ENCODE measurements at places on chromosomes 16 and 17.

DNA sequence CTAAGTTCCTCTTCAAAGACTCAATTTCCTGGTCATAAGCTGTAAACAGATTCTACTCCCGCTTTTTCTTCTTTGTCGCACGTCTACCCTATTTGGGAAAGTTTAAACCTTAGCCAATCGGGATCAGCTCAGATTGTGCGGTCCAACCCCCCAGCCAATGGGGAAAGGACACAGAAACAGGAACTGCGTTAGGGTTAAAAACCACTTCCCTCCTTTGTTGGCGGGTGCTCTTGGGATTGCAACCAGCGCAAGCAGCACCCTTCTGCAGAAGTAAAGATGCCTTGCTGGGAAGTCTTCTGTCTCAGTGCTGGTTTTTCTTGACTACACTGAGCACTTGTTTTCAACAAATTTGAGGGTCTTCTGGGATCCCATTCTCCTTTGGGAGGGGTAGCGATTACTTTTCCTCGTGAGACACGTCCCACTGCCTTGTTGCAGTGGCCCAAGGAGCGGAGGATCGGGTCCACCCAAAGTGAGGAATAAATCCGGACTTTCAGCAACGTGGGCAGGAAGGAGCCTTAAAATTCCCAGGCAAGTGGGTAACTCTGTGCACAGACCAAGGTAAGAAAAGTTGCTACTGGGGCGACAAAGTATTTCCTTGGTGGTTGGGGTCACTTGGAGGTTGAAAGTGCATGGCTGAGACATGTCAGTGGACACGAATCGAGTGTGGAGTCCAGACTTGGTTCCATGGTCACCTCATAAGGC is 1.0 kb upstream of the YPEL3 start:
- no peak for DNase-seq

- no peak for DNase-seq
Observed at GRCh38 chr16:79008869-79009179, 591.7 kb downstream of the MAF start.

GRCh38 chr17:61436273-61436672 is 15.9 kb upstream of the TBX4 start:
- no peak for DNase-seq

GRCh38 chr16:50393858-50394802 is 25.3 kb upstream of the BRD7 start:
- no peak for DNase-seq

GRCh38 chr17:68152161-68152571 is 95.7 kb upstream of the AMZ2 start:
- DNase-seq: no peak

DNA sequence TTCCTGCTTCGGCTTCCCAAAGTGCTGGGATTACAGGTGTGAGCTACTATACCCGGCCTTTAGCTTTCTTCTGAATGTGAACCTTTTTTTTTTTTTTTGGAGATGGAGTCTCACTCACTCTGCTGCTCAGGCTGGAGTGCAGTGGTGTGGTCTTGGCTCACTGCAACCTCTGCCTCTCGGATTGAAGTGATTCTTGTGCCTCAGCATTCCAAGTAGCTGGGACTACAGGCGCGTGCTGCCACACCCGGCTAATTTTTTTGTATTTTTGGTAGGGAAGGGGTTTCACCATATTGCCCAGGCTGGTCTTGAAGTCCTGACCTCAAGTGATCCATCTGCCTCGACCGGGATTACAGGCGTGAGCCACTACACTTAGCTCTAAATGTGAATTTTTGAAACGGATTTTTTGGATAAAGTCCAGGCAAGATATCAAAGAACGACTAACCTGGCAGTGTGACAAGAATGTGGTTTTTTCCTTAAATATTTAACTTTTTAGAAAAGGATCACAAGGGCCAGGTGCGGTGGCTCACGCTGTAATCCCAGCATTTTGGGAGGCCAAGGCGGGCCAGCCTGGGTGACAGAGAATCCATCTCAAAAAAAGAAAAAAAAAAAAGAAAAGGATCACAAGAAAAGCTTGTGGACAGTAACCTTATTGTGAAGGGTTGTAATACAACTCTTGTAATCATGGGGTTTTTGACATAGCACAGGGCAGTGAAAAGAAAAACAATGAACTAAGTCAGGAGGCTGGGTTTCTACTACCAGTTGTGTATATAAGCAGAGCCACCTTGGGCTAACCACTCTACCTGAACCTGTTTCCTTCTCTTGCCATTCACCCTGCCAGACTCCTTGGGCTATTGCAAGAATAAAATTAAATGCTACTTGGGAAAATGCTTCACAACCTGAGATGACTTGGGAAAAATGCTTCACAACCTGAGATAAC is 6.2 kb downstream of the BRCA1 start:
- no peak for DNase-seq

- DNase-seq: no peak
Observed at GRCh38 chr16:29182501-29182900, 197.6 kb downstream of the LAT start.

GRCh38 chr17:79984045-79984840 is 51.4 kb downstream of the TBC1D16 start:
- no peak for DNase-seq

GRCh38 chr16:57283959-57284208 is 588 bp downstream of the PLLP start:
- DNase-seq: no peak

- DNase-seq: no peak
Observed at GRCh38 chr16:55408661-55409060, 70.3 kb upstream of the MMP2 start.

GRCh38 chr17:81513753-81514488 is 1.3 kb upstream of the ACTG1 start:
- no peak for DNase-seq

- no peak for DNase-seq
Observed at GRCh38 chr17:28475151-28475900, 1.9 kb downstream of the SLC13A2 start.

DNA sequence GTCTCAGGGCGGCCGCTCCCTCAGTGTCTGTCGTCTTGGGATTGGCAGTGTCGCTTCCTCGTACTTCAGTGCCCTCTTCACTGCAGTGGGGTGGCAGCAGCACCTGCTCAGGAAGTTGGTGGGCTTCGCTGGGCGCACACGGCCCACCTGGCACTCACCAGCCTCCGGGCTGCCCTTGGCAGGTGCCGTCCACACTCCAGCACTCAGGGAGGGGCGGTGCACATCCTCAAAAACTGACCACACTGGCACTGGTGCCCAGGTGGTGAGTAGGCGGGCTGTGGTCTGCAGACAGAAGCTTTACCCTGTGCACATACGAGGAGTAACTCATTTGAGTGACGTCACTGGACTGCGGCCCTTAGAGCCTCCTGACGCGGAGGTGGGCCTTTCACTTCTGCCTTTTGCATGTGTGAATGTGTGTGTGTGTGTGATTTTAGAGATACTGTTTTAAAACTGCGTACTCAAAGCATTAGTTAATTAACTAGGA is 94.6 kb downstream of the BANP start:
- DNase-seq: no peak

DNA sequence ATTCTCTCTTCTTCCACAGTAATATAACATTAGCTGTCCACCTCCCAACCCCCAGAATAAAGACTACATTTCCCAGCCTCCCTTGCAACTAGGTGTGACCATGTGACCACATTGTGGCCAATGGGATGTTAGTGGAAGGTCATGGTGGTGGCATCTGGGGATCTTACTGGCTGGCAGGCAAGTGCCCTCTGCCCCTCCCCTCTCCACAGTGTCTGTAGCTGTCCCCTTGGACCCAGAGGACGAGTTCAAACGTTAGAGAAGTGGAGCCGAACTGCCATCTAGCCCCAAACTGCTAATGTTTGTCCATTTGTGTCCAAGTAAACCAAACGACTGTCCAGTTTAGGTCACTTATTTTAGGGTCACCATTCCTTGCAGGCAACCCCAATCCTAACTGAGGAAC is 26.6 kb upstream of the KCNG4 start:
- DNase-seq: no peak

DNA sequence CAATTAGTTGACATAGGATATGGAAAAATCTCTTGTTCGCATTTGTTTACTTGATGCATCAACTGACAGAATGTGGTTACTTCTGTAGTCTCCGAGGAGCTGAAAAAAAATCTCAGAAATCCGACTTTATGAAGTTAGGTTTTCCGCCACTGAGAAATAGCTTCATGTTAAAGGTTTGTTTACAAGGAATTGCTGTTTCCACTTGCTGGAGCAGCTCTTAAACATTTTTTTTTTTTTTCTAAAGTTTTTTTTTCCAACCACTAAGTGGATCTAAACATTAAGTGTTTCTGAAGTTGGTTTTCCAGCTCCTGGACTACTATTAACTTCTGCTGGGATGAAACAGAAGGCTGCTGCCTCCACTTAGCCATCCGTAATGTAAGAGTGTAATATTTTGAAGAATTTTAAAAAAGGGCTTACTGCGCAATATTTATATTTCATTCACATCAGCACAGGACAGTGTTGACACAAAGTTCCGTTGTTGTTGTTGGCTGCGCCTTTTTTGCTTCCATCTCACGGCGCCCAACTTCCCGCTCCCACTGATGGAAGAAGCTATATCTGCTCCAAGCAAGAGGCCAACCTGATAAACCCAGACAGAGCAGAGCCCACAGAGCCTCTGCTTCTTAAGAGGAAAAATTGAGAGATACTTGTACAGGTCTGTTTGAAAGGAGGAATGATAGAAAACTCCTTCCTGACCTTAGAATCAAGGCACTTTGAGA is 167.7 kb upstream of the KCNJ16 start:
- no peak for DNase-seq

- no peak for DNase-seq
Observed at GRCh38 chr17:80855948-80856862, 135.4 kb upstream of the CHMP6 start.

DNA sequence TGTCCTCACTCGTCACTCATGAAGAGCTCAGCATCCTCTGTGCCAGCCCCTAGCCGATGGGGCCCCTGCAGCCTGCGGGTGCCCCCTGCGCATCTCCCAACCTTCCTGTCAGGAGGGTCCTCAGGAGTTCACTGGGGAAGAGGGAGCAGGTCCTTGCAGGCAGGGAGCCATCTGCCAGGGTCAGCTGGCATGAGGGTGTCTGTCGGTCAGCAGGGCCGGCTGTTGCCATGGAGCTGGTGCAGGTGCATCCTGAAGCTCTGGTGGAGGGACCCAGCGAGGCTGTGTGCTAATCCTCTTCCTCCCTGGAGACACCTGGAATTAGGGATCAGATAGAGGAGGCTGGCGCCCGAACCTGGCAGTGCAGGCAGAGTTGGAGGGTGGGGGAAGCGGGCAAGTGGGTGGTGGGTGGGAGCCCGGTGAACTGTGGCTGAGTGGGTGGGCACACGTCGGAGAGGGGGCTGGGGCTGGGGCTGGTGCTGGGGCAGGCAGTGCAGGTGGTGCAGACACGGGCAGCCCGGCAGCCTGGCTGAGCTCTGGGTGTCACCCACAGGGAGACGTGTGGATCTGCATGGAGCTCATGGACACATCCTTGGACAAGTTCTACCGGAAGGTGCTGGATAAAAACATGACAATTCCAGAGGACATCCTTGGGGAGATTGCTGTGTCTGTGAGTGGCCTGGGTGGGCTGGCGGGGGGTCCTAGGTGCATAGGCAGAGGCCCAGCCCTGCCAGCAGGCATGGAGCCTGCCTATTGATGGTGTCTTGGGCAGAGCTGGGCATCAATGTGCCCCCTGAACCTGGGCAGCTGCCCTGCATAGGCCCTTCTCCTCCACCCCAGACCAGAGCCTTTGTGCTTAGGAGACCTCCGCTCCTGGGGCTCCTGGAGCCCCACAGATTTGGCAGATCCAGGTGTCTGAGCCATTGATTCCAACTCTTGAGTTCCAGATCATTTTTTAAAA is 17.4 kb downstream of the MAP2K3 start:
- DNase-seq: no peak

DNA sequence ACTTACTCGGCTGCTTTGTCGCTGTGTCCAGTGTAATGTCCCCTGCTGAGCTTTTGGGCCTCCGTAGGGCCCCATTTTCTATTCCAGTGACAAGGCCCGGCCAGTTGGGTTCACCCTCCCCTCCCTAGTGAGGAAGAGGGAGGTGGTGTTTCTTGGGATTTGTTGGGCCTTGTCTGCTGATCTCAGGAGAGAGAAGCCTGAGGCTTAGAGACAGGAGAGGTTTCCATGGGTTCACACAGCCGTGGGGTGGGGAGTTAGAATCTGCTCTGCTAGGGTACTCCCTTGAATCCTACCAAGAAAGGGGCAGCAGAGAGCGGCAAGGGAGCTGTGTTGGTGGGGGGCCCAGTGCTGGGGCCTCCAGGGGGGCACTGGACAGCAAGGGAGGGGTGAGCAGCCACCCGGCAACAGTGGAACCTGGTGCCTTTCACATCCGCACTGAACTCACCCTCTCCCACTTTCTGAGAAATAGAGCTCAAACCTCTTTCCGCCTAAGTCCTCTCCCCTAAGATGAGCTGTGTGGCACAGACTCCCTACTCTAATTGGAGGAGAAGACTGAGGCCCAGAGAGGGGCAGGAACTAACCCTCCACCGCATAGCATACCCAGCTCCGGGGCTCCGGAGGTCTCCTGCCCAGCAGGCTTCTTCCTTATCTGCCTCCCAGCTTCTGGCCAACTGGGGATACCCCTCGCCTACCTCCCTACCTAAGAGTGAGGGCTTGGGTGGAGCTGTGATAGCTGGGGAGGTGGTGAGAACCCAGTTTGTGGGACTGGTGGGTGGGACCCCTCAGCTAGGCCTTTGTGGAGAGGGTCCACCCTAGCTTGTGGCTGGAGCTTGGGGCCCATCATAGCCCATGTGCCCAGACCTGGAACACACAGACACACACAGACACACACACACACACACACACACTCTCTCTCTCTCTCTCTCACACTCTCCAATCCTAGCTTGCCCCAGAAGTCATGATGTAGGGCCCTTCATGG is 6.8 kb downstream of the TBKBP1 start:
- no peak for DNase-seq

- no peak for DNase-seq
Observed at GRCh38 chr17:6681671-6682070, 30.1 kb downstream of the C17orf100 start.

DNA sequence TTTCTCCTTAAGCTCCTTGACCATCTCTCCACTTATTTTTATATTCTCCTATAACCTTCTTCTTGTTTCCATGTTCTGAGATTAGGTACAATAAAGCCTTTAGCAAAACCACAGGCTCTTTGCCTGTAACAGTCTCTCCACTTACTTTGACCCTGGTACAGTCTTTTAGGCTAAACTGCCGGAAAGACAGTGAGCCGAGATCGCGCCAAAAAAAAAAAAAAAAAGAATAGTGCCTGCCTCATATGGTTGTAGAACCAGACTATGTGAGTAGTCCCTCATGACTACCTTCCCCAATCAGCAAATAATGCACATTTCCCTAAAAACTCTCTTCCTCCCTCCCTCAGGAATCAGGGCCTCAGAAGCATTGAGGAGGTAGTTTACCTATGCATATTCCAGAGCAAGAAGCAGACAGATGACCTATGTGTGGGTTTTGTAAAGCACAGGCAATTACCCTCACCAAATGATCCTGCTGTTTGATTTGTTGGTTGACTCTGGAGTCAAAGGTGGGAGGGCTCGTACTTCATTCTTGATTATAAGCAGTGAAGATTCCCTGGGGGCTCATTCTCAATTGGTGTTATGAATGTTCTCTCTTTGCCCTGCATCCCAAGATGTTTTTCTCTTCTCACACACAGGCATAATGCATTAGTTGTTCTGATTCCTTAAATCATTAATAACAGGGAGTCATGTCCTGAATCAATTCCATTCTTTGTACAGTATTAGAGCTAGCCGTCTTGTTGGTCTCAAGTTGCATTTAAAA is 8.9 kb upstream of the NME1 start:
- no peak for DNase-seq

GRCh38 chr17:57425431-57425830 is 169.1 kb downstream of the MSI2 start:
- no peak for DNase-seq

GRCh38 chr17:5065227-5065744 is 13.0 kb upstream of the ZFP3 start:
- DNase-seq: no peak

- DNase-seq: no peak
Observed at GRCh38 chr17:43779145-43780125, 658 bp upstream of the DUSP3 start.

- no peak for DNase-seq
Observed at GRCh38 chr16:84610376-84610775, 7.5 kb downstream of the COTL1 start.

All from left renal pelvis (tissue), 4 donors.